ENCODE measurements at places on chromosomes 6 and 20.

- no peak for DNase-seq
These were observed 1189.1 kb downstream of the GRIK2 start for GRCh38 chr6:102582569-102582968.

DNA sequence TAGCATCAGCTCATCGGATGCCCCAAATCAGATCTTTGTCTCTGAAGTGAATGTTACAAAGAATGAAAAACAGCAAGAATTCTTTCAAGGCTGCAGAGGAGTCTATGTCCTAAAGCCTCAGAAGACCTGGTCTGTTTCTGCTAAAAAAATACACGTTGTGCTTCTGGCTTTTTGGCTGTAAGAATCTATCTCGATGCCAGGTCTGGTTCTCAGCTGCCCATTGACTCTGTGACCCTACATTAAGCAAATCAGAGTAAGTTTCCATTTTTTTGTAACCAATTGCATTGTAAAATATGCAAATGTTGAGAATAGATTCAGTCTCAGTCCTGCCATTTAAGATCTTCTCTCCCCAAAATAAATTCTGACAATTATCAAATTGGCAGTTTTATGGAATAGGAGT is 705.4 kb downstream of the RFPL4B start:
- DNase-seq, result no peak

DNA sequence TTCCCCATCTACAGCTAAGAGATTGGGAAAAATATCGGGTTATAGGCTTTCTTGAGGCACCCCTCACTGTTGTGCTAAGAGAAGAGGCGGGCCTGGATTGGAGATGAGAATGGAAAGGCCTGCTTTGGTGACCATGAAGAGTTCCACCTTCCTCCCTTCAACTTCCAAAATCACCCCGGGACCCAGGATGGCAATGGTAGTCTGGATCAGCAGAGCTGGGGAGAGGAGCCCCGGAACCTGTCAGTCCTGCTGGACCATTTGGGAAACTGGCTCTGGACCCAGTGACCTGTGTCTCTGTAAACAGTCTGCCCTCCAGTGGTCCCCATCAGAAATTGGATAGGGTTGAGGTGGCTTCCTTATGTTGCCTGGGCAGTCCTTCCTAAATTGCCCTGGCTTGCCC is 1085.6 kb downstream of the KHDRBS2 start:
- DNase-seq, result no peak

DNA sequence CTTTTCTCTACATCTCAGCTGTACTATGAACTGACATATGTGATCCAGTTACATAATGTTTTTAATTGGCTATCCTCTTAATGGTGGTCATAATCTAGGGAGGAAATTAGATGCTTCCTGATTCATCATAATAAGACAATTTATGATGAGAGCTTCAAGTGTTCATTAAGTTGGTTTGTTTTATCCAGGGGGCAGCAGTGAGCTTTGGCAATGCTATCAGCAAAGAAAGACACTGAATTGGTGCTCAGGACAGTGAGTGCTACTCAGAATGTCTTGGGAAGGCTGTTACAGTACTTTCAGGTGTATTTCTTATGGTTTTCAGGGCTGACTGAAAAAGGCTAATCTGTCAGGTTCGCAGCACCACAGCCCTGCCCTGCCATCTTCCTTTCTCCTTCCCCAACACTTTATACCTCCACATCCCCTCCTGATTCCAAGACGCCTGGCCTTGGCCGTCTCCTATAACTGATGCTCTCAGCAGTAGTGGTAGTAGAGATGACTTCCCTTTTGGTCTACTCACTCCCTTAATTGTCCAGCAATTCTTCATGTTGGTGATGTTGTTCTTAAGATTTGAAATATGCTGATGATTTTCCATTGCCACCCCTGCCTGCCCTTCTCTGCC is 67.0 kb upstream of the TNFAIP3 start:
- DNase-seq, result no peak

- no peak for DNase-seq
These were observed 17.2 kb downstream of the STK35 start for GRCh38 chr20:2118783-2119182.

DNA sequence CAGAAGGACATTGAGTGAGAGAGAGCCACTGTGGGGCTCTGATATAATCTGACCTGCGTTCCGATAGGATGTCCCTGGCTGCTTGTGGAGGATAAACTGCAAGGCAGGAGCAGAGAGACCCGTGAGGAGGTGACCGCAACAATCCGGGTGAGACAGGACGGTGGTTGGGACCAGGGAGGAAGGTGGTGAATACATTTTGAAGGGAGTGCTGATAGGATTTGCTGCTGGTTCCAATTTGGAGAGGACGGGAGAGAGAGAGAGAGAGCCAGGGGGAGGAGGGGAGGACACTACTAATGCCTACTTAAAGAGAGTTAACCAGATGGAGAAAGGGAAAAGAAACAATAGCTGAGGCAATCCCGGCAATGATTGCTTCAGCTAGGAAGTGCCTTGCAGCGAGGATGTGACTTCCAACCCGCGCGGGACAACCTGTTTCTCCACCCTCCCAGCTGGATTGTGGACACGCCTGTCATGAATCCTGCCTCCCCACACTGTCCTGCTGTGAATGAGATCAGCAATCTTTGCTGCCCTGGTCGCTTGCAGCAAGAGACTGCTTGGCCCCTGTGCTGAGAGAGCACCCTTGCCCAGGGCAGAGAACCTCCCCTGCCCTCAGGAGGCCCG is 199.0 kb upstream of the KCNG1 start:
- DNase-seq, result peak; percentile 9

GRCh38 chr6:144248003-144248402 is 37.1 kb upstream of the UTRN start:
- no peak for DNase-seq

DNA sequence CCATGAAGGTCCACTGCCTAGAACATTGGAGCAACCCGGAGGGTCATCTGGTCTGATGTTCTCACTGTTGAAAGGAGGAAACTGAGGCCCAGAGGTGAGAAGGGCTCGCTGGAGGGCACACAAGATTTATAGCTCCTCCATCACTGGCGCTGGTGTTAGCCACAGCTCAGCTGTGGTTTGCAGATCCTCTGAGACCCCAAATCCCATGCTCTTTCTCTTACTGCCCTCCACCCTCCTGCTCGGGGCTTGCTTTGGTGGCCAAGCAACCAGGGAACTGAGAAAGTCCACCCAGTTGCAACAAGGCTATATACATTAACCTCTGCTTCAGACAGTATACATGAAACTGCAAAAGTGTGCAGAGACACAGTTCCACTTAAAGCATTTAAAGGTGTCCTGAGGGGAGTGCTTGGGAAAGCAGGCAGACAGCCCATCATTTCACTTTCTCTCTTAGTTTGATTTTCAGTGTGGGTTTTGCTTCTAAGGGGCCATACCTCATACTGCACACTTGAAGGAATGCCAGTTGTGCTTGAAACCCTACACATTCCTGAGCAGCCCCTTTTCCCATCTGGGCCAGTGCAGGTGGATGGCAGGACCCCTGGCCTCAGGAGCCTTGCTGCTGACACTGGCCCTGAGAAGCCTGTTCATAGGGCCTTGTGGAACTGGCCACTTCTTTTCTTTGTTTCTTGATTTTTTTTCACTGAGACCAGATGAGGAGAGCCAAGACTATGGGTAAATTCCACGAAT is 347.6 kb downstream of the CDC5L start:
- DNase-seq, result no peak

DNA sequence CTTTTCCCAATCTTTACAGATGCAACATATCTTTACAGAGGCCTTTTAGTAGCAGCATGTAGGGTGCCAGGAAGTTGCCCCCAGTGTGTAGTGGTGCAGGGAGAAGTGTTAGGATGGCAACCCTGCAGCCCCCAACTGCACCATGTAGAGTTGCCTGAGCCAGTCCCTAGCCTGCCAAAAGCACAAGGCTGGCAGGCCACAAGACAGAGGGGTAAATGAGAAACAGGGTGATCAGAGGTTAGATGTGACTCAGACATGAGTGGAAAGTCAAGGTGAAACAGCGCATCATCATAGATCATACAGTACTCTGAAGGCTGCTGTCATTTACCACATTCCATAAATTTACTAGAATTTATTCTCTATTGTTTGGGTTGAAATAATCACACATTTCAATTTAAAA is 467.5 kb downstream of the PRKN start:
- no peak for DNase-seq

GRCh38 chr6:27168108-27168507 is 79.4 kb upstream of the PRSS16 start:
- no peak for DNase-seq

DNA sequence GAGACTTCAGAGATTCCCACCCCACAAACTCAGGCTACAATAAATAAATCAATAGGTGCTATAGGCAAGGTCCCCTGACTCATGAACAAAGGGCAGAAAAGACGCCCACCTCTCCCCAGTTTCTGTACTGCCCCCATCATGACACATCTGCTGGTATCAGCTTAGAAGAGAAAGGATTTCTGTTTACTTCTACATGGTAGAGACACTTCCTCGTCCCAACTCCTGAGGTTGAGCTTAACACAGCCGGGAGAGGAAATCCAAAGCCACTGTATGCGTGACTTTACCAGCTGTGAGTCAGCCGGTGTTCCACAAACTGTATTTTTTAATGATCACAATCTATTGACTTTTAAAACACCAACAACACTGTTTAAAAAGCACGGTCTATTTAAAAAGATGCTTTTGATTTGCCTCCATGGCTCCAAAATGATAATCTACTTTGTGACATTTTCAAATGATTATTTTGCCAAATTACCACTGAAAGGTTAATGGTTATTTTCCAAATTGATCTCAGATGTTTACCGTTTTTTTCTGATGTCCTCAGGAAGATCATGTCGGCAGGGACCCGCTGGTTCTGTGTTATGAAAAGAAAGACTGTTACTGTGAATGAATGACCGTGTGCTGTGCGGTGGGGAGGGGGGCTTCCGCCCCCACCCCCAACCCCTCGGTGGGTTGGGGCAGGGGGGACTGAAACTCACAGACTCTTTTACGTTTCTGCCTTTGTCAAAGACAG is 72.5 kb downstream of the ATP9A start:
- no peak for DNase-seq

- DNase-seq, result no peak
These were observed 38.0 kb upstream of the ERVFRD-1 start for GRCh38 chr6:11149551-11149950.

DNA sequence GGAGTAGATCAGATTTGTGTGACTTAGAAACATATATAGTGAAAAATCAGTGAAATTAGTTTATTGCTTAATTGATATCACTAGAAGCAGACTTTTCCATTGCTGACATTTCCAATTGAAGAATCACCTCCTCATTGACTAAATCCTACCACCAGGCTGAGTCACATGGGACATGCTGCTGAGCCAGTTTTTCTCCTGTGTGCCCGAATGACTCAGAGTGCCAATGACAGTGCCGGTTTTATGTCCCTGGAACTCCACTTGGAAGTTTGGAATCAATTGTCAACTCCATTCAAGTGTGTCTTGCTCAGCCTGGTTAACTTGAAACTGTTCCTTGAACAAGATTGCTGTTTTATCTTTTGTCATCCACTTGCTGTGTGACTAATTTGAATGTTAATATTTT is 316.1 kb upstream of the PRDM1 start:
- DNase-seq, result no peak

DNA sequence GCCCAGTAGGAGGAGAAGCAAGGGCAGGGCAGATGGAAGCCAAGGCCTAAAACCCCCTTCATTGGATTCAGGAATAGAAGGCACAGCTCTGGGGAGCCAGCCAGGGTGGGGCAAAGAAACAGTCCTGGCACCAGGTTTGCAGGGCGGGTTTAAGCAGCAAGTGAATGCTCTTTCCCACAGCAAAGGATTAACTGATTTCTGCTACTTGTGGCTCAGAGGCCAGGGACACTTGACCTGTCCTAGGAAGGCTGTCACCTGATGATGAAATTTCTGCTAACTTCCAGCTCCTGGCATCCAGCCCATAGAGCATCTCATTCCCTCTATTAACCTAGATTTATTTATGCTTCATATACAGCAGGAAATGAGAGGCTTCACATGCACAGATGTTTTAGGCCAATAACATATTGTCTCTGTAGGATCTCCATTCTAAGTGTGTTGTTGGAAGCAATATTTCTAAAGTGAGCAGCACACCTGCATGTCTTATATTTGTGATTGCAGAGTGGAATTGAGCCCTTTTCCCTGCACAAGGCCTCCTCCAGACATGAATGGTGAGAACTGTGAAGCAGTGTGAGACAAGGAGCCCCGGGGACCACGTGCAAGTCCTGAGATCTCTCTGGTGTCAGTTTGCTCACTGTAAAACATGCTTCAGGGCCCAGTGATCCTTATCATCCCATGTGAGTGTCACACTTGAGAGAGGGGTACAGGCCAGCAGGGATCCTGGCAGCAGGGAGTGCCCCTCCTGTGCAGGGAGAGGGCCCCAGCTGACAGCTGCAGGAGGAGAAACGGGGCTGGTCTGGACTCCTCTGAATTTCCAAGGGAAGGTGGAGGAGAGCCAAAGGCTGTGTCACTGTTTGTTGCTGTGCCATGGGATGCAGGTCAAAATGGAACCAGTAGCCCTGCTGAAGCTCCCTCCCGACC is 41.1 kb upstream of the CST5 start:
- no peak for DNase-seq

DNA sequence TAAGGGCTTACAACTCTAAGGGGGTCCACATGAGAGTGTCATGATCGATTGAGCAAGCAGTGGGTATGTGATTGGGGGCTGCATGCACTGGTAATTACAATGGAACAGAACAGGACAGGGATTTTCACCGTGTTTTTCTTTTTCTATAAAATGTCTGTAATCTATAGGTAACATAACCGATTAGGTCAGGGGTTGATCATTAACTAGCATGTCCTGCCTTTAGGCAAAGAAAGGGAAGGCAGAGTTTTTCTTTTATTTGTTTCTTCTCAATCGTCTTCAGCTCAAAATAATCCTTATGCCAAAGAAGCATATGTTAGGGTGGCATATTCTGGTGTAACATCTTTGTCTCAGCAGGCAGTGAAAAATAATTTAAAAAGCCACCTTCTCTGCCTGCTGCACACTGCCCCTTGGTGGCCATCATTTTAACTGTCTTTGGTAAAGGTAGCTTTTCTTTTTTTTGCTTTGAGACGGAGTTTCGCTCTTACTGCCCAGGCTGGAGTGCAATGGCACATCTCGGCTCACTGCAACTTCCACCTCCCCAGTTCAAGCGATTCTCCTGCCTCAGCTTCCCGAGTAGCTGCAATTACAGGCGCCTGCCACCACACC is 9.7 kb upstream of the CEP43 start:
- DNase-seq, result no peak

DNA sequence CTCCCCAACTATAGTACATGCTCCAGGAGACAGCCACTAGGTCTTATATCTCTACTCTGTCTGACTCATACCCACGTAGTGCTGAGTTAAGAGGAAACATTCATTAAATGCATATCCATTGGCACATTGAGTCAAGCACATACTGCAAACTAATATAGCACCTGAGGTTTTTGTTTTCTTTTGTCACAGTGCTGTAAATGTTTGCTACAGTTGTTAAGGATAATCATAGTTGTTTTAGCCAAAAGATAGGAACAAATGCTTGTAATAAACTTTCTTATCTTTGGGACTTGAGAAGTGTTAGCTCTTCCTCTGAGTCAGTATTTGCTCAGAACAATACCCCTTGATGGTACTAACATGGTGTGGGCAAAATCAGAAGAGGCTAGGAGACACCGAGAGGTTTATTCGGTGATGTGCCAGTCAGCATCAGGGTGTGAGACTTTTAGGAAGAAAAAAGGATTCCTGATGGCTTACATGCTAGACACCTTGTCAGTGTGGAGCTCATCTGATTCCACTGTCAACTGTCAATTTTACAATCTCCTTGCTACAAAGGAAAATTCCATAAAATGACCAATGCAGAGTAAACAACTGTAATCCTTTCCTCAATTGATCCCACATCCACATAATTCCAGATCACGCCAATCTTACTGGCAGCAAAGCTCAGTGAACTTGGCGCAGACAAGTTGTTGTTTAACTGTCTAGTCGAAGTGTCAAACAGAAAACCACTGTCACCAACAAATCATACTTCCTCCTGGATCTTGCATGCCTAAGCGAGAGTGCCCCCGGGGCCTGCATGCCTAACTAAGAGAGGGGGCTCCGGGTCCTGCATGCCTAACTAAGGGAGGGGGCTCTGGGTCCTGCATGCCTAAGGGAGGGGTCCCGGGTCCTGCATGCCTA is 36.1 kb downstream of the ELOVL2 start:
- no peak for DNase-seq

Measured in nephron progenitor cell (in vitro differentiated cells).